GM23248 (cell line): ENCODE measurements at places on chromosomes 5 and 9.
A peak's percentile ranks its signal among the peaks of the same experiment; 100 is the strongest.

- DNase-seq: no peak
Observed at GRCh38 chr5:108747111-108747773, 455 bp upstream of the FER start.

DNA sequence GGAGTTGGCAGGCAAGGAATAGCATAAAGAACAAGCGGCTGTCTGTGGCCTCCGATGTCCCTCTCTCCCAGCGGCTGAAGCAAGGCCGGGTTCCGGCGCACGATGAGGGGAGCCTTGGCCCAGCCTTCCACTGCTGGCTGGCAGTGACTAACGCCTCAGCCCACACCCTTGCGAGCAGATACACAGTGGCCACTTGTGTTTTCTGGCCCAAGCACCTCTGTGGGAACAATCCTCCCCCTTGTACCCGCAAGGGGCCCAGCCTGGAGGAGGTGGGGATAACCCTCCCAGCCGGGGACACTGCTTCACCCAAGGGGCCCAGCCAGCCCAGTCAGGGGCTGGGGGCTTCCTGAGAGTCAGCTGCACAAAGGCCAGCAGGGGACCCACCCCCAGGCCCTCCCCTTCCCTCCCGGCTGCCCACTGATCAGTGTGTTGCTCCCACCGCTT, 23.2 kb downstream of the STK10 start:
- peak; percentile 72 for DNase-seq

DNA sequence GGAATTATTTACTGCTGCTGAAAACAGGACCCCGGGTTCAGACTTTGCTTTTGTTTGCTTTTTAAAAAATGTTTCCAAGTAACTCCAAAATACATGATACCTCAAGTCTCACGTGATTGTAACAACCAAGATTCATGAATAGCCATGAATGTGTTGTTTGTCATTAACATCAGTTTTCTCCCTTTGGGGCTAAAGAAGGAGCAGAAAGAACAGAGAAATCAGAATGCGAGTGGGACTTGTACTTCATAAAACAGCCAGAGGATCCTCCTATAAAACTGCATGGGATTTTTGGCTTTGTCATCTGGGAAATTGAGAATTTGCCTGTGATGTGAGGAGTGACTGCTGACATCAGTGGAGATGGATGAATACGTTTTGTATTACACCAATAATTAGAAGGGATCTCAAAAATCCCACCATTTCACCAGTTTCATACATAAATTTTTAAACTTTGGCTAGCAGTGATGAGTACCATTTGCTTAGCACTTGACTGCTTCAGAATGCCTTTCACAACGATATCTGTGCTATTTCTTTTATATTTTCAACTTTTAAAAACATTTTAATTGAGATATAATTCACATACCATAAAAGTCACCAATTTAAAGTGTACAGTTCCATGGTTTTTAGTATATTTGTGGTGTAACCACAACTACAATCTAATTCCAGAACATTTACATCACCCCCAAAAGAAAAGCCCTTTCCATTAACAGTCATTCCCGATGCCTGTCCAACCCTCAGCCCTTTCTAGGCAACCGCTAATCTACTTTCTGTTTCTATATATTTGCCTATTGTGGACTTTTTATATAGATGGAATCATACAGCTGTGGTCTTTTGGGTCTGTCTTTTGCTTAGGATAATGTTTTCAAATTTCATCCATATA, 126.9 kb upstream of the ANKRD55 start:
- DNase-seq: no peak

DNA sequence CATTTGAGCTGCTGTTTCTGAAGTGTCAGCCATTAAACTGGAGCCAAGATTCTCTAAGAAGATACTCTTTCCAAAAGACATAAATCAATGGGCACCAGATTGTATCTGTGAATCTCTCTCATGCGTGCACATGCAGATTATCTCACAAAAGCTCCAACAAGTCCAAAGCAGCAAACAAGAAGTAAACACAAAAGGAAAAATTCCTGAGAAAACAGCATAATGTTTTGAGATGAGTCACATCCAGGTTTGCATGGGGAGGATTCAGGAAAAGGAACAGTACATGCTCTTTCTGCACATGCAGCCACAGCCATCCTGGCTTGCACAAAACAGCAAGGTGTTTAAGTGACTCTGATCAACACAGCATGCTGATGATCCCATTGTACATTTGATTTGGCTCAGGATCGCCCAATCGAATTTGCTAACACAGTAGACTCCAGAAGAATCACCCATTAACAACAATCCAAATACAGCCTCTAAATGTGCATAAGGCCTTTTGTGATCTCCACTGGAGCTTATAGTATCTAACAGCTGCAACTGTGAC, 143.1 kb downstream of the ELAVL2 start:
- DNase-seq: no peak

GRCh38 chr9:30713243-30713642, 1671.2 kb upstream of the ACO1 start:
- DNase-seq: no peak

GRCh38 chr5:101783241-101784013, 512.7 kb downstream of the SLCO4C1 start:
- DNase-seq: no peak

DNA sequence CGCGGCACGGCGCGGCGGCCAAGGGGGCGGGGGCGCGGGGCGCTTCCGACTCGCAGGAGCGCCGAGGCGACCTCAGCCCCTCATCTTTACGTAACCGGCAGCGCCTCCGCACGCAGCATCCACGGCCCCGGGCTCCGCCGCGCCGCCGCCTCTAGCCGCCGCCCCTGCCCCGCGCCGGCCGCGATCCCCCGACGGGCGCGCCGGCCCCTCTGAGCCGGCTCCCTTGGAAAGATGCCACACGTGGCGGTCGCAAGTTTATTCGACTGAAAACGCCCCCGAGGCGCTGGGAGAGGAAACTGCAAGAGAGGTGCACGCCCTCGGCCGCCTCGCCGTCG, 1.0 kb downstream of the KLF9 start:
- DNase-seq: peak; percentile 88

DNA sequence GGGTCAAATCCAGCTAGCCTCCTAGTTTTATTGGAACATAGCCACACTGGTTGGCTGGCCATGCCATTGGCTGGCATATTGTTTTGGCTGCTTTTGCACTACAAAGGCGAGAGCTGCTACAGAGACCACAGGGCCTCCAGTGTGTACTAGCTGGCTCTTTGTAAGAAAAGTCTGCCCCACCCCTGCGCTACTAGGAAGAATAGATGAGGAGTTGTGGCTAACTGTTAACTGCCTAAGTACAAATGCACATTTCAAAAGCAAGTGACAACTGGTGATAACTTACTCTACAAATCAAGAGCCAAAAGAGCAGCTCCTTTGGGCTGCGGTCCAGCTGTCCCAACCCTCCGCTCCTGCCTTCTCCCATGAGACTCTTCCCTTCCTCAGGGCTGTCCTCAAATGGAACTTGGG, 63.9 kb downstream of the SERINC5 start:
- peak; percentile 22 for DNase-seq

DNA sequence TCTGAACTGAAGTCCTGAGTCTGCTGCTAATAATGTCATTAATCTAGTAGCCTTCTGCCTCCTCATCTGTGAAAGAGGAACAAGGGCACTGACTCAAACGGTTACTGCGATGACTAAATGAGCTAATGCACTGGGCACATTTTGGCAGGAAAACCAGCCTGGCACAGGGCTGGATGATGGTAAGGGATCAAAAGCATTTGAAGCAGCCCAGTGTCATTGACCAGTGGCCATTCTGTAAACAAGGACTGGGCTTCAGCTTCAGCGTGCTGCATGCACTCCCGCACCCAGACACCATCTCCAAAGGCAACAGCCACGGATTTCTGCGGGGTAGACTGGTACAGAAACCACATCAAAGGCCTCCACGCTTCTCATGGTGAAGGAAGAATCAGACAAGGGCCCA, 8.0 kb downstream of the GCNT4 start:
- DNase-seq: peak; percentile 66

DNA sequence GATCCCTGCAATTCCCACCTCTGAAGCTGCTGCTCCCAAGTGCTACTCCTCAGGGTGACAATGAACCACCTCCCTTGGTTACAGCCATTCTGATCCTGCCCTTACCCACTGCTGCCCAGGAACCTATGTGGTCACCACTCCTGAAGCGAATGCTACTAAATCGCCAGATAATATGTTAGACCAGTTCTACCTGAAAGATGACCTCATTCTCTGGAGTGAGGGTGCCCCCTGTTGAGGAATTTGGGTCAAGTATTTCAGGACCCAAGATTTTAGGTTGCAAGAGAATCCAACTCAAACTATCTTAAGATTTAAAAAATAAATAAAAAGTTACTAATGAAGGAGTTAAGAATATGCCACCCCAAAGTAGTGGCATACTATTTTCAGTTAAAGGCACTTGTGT, 5.8 kb upstream of the SNAPC3 start:
- peak; percentile 41 for DNase-seq

DNA sequence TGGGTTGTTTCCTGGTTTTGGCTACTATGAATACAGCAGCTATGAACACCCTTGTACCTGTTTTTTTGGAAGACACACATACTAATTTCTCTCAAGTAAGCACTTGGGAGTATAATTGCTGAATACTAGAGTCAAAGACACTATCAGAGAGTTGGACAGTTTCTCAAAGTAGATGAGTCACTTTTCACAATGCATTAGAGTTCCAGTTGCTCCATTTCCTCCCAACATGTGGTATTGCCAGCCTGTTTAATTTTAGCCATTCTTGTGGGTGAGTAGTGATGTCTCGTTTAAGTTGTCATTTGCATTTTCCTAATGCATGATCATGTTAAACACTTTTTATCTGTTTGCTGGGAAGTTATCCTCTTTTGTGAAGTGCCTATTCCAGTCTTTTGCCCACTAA, 81.6 kb upstream of the GDNF start:
- no peak for DNase-seq

DNA sequence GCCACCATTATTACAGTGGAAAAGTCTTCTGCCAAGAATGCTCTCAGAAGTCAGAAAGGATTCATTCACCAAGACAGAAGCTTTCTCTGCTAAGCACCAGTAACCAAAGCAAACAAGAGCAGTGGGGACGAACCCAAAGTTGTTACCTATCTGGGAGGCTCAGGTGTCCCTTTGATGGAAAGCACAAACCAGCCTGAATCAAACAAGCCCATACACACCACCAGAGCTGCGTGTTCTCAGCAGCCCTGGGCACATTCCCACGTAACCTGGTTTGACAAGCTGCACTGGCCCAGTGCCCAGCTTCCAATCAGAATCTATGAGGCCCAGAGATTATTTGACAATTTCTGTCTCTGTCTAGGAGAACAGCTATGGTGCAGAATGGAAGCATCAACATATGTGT, 252.6 kb downstream of the ACTL7B start:
- DNase-seq: no peak

DNA sequence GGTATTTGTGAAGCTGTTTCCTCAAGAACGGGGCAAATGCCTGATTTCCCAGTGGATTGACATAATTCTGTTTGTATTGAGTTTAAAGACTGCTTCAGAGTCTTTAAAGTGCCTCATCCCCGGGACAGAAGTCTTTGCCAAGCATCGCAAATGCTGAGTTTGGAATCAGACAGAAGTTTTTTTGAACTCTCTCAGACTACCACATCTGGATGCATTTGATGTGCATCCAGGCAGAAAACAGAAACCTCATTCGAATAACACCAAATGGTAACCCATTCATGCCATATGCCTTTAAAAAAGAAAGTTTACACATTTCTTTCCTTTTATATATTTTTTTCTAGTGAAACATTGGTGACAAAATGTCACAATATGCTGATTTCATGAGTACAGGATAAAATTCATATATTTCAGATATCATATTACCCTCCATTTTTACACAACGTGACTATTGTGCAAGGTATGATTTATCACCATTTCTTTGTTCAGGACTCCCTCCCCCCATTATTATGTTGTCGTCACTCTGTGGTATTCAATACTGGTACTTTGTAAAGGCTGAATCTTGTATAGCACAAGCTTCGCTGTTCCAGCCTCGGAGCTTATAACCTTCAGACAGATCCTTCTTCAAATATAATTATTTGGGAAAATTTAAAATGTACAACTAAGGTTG, 91.1 kb downstream of the ZNF608 start:
- peak; percentile 47 for DNase-seq

DNA sequence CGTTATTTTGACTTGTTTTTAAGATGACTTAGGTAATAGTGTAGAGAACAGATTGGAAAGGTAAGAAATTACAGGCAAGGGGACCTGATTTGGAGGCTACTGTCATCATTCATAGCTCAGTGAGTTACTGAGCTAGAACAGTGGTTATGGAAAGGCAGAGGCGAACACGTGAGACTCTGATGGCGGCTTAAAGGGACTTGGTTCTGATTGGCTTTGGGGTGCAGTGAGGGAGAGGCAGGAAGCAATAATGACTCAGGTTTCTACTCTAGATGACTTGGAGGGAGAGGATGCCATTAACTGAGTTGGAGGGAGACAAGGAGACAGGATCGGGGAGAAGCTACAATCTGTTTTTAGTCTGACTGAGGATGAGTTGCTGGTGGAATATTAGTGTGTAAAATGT, 3.0 kb downstream of the F2RL2 start:
- DNase-seq: no peak

GRCh38 chr5:124962735-124963134, 216.3 kb upstream of the ZNF608 start:
- no peak for DNase-seq

DNA sequence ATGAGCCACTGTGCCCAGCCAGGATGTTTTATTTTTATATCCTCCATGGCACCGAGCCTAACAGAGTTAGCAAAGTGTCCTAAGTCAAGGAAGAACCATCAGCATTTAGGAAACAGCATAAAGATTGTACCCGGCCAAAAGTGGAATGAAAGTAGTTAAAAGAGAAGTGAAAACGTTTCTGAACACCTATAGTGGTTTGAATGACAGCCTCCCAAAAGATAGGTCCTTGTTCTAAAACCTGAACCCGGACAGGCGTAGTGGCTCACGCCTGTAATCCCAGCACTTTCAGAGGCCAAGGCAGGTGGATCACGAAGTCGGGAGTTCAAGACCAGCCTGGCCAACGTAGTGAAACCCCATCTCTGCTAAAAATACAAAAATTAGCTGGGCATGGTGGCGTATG, 37.4 kb downstream of the ZFAND5 start:
- DNase-seq: no peak

DNA sequence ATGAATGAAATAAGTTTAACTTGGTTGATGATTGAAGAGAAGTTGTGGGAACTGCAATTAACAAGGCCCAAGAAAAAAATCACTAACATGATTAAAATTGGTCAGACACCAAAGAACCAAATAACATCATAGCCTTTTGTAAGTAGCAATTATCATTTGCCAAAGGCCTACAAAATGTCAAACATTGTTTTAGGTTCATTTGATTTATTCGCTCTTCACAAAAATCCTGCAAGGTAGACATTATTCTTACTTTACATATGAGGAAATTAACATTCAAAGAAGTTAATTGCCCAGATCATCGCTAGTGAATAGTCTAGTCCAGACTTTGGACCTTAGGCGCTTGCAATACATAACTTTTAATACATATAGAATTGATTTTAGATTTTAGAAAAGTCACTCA, 2.6 kb downstream of the POLK start:
- no peak for DNase-seq

- DNase-seq: no peak
Observed at GRCh38 chr5:143024228-143024920, 254.2 kb downstream of the ARHGAP26 start.

GRCh38 chr9:129923589-129923988, 88.3 kb downstream of the USP20 start:
- no peak for DNase-seq

GRCh38 chr5:18699681-18700080, 1065.4 kb downstream of the TAF11L14 start:
- DNase-seq: no peak
